ENCODE measurements at places on chromosomes 6 and 20.

DNA sequence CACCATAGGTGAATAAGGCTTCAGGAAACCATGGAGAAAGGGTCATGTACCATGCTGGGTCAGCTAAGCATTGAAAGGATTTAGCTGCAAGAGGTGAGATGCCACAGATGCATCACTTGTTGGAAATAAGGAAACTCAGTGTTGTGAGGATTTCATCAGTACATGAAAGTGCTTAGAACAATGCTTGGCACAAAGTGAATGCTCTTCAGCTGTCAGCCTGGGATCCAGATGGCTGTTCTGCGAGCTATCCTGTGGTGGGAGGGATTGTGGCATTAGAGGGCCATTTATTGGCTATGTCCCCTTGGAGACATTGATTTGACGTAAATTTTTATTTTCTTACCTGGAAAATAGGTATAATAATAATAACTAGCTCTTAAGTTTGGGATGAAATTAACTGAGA, 53.0 kb downstream of the ELOVL2 start:
- DNase-seq: no peak

DNA sequence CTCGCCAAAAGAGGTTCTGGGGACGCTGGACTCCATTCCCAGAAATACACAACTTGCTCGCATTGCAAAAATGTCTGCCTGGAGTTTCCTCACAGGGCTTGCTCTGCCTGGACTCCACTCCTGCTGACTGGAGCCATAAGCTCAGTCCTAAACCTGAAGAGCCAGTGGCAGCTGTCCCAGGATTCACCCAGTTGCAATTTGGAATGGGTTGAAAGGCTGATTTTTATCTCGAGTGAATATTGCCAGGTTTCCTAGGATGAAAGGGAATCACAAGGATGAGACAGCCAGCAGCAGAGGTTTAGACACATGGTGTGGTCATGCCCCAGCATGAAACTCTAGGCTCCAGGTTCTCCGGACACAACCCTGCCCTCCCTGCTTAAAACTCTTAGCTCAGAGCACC, 223.3 kb downstream of the BMP7 start:
- no peak for DNase-seq

DNA sequence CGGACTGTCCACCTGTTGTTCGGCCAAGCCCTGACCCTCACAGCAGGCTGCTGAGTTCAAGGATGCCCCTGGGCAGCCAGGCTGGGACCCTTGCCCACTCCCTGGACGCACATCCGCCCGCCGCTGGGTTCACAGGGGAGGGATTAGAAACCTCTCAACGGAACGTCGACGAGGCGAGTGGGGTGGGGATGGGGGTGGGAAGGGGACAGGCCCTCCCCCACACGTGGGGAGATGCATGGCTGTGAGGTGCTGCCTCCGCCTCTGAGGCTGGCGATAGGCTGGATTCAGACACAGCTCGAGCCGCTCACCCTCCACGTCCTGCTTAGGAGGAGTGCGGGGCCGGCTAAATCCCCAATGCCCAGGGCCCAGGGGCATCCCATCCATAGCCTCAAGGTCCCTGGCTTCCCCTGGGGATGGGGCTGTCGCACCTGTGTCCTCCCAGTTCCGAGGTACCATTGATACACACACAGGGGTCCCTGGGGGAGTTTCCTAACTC, 90.6 kb upstream of the BHLHE23 start:
- DNase-seq: peak; percentile 12

DNA sequence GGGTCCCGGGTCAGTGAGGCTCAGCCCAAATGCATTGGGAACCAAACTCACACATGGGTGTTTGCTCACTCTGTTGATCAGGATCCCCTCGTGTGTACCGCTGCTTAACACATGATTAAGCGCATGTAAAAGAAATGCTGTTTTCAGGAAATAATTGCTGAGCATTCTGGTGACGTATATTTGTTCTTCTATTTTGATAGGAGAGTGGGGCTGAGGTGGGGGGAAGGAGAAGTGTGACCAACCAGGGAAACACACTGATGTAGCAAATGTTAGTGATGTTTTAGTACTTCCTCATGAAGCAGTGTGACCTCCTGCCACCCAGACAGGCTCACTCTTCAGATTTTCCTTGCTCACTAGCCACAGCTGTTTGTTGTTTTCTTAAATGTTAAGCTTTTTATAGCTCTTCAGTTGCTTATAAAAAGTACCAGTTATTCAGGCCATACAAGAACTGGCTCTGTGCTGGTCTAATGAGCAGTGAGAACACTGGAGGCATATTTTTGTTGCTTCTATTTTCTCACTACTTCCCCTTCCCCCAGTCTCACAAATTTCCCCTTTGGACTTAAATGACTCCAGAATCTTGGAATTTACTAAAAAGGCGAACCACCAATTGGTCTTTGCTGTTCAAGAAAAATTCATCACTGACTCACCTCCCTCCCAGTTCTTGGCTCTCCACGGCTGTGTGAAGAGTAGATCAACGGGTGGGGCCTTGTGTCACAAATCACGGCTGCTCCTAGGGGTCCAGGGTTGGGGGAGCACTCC, 79.2 kb upstream of the BACH2 start:
- no peak for DNase-seq

DNA sequence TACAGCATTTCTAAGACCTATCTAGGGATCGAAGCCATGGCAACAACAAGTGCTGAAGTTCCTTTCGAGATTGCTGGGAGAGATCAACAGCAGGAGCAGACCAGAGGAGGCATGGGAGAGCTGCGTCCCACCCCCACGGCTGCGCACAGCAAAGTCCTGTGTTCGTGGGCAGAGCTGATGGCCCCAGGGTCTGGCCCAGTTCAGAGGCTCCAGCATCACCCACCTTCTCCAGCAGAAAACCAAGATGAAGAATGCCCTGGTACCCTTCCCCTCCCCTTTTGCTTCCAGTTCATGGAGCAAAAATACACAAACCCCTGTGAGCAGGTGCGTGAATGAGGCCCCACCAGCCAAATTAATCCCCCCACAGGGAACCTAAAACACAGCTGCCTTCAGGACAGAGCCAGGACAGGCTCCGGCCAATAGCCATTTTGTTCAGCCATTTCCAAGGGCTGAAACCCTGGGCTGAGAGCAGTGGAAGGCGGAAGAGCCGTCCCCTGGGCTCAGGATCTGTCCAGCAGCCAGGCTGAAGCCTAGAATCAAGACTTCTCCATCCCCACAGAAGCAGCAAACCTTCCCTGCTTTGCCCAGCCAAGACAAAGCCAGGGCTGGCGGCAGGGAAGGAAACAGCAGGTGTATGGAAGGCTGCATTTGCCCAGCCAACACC, 102.8 kb downstream of the PREX1 start:
- DNase-seq: no peak

DNA sequence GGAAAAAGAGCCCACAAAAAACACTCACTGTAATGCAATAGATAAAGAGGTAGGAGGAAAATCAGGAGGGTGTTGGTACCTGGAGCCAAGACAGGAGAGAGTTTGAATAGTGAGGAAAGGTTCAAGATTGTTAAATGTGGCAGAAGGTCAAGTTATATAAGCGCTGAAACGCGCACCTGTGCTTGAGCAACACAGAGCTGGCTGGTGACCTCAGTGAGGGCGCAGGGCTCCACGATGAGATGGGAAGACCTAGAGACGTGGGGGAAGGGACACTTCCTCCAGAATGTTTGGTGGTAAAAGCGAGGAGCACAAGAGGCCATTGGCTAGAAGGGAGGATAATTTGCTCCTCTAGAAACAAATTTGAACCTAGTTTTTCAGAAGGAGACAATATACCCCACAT, 4.2 kb upstream of the PPP1R14C start:
- no peak for DNase-seq
